ENCODE measurements at places on chromosomes 13 and 19. TPM values are rescaled to one million over a fixed set of nuclear protein-coding genes. Genes with fewer than 3 reads are reported as not detected.

Gene CACNG6
- not detected for total RNA-seq

Gene FXYD1
- 0.18 TPM for total RNA-seq

Gene PRODH2
- total RNA-seq: not detected

Gene LILRA5
- total RNA-seq: not detected

Gene PSG7
- 0.28 TPM for total RNA-seq

Gene TSKS
- not detected for total RNA-seq

Gene CGB3
- not detected for total RNA-seq

Gene LAIR1
- not detected for total RNA-seq

Gene ZNF433
- total RNA-seq: 6.4 TPM
